ENCODE measurements at places on chromosomes 3 and 15. TPM values are rescaled to one million over a fixed set of nuclear protein-coding genes. Genes with fewer than 3 reads are reported as not detected.
A peak's percentile ranks its signal among the peaks of the same experiment; 100 is the strongest.

DNA sequence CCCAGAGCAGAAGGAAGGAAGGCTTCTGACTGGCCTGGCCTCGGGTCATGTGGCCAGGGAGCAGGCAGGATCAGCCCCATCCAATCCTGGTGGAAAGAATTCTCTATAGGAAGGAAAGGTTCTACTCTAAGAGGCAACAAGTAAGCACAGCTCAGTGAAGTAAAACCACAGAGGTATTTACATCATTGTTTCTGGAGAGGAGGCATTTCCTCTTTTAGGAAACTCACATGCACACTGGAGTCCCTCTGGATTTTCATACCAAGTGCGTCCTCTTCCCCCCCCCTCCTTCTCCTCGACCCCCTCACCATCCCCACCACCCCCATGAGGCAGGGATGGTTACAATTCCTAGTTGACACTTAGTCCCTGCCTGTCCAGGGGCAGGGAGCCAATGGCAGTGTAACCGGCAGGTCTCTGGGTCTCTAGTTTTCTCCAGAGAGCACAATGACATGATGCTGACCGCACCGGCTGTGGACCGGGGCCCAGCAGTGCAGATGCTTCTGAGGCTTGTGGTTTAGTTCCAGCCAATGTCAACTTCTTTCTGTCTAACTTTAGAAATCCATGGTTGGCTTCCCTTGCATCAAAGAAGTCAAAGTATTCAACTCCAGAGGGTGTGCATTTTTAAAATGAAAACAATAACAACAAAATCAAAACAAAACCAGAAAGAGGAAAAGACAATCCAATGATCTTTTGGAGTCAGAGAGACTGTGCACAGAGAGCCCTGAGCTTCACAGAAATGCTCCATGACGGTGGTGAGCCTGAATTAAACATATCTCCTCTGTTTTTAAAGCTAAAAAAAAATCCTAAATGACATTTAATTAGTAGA is 230.3 kb upstream of the TLE3 start:
- peak; percentile 48 for DNase-seq

GOLGA8G gene
- polyA plus RNA-seq, result not detected

XYLB gene
- 2.3 TPM for polyA plus RNA-seq

DNA sequence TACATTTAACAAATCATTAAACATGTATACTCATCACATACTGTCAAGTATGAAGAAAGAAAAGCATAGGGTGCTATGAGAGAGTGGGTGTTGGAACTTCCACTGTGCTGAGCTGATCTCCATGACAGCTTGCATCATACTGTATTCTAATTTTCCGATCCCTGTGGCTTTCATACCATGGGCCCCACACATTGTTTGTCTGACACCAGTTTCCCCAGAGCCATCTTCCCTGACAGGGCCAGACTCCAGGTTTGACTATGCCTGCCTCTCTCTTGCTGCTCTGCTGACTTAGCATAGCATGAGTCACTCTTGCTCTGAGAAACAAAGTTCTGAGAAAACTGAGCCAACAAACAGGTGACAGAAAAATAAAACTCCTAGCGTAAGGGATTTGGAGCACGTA is 37.0 kb upstream of the CASR start:
- DNase-seq, result no peak

DNA sequence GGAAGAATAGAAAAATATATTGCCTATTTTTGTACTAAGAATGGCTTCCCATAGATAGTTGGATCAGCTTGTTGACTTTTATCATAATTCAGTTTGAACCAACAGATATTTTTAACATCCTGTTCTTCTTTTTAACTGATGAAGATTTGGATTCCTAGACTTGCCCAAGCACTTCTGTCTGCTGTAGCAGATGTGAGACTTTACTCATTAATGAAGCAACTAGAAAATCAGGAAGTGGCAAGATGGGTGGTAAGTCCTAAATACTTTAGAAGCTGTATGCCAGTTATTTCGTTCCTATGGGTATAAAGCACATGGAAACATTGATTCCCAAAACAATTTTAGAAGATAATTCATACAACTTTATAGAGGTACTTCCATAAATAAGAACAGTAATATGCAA is 8.4 kb downstream of the PIGB start:
- no peak for DNase-seq

GRCh38 chr15:65404186-65404872 is 18.4 kb downstream of the IGDCC4 start:
- DNase-seq, result no peak

DNA sequence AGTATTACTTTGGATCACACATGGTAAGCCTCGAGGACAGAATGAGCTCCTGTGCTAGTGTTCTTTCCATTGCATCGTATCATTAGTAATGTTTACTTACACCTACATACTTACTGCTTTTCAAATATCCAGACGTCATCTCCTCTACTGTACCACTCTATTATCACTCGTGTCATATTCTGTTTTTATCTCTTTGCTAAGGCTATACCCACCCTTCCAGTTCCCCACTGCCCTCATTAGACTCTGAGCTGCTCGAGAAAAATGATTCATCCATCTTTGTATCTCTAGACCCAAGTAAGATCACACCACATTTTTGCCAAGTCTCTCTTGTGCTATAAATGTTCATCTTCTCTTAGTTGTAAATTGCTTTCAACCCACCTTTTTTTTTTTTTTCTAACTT is 245.7 kb downstream of the TIGIT start:
- DNase-seq, result no peak

DNA sequence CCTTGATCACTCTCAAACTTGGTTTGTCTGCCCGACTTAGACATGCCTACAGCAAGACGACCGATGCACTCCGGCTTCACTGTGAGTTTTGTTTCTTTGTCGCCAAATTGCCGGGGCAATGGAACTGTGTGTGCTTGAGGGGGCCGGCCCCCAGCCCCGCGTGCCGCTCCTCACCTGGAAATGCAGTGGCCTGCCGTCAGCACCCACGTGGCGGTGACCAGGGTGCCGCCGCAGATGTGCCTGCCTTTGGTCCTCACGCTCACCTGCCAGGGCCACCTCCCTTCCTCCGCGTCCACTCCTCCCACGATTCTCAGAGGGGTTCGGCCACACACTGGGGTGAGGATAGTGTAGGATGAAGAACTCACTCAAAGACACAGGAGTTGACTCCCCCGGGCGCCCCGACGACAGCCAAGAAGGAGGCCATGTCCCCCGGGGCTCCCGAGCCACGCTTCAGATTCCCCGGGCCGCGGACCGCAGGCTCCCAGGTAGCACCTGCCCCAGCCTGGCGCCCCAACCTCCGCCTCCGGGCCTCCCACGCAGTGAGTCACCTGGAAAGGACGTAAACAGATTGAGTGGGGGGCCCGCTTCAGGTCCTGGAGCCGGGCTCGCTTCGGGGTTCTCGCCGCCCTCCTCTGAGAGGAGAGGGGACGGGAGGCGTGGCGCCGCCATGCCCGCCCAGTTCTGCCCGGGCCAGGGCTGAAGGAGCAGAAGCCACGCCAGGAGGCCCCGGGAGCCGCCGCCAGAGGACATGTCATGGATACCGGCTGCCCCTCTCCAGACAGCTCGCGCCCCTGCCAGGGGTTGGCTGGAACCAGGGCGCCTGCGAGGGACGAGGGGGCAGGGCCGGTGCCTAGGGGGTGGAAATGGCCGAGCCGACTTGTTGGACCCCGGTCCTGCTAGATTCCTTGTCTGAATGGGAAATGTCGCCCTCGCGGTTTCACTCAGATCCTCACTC is 29.6 kb downstream of the MYL3 start:
- no peak for DNase-seq

DNA sequence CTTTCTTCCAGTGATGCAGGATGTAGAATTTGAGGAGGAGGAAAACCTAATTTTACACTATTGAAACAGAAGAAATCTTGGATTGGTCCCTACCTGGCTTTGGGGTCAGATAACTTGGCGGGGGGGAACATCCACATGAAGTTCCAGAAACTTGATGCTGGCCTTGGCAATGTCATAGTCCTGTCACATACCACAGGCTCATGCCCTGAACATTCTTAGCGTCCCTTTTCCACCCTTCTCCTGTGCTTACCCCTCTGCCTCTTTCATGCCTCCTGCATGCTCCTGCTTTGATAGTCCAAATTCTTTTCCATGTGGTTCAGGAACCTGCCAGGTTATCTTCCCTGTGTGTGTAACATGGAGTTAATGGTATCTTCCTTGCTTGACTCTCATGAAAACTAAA is 110.6 kb downstream of the UNC13C start:
- DNase-seq, result no peak

DNA sequence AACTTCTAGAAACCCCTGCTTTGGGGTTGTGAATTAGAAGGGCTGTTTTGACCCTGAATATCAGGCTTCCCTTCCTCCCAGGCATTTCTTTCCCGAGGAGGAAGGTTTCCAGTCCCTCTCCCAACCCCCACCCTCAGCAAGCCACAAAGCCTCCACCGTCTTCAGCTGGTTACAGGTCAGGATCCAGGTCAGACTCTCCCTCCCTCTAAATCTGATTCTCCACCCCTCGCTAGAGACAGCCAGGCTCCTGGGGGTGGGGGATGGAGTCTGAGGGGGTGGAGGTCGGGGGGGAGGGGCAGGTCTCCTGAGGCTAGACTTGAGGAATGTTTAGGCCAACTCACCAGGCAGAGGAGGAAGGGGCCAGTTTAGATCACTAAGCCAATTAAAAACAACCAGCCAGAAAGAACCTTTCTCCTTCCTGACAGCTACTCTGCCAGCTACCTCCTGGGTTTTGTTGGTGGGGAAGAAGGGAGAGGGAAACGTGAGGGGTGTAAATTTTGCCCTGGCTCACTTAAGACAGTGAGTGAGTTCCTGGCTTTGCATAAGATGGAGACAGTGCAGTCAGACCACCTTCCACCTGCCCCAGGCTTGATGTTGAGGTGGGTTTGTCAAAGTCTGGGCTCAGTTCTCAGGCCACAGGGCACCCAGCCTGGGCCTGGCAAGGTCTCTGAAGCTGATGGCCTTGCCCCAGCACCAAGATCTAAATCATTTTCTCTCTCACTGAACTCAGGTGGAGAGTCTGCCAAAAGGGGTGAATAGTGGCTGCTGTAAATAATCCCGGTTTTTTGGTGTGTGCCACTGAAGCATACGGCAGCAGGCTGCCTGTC is 19.5 kb downstream of the BMF start:
- peak; percentile 29 for DNase-seq

GRCh38 chr15:100002086-100002620 is 268.9 kb upstream of the LYSMD4 start:
- DNase-seq, result no peak

DNA sequence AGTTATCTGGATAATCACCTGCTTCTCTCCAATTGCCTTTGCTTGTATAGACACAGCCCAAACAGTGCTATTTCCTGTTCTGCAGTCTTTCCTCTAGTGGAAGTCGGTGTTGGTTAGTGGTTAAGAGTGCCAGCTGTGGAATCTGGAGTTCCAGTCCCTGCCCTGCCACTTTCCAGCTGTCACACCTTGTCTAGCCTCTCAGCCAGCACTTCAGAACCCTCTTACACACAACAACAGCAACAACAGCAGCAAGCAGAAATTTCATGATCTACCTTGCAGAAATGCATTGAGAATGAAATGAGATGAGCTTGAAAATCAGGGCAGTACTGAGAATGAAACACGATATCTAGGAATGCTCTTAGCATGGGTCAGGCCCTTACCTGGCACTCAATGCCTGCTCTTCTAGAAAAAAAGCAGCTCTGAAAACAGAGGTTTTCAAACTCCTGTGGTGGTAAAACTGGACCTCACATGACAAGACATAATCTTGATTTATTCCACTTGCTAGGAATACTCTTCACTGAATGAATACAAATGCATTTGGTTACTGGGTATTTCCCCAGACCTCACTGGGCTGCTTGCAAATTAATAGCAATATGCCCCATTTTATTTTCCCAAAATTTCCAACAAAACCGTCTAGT is 3.3 kb upstream of the WNT5A start:
- DNase-seq, result no peak

CYP1A1 gene
- 0.03 TPM for polyA plus RNA-seq

DNA sequence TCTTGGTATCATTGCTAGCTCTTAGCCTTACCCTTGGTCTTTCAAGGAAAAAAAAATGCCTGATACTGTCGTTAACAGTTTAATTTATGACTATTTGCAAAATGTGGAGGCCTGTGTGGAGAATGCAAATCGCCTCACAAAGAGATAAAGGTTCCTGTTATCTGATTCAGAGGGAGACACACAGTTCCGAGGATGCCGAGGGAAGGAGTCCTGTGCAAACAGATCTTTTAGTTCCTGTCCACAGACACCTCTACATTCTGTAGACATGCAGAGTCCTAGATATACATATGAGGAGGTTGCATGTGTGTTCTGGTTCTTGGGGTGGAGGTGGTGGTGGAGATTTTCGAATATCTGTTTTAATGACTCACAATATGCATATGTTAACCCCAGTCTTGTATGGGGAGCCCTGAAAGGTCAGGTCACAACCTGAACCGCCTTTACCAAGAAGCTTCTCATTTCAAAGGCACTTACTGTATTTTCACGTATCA is 5.7 kb downstream of the NR2F2 start:
- DNase-seq, result no peak

GRCh38 chr3:98596541-98597500 is 3.4 kb upstream of the CPOX start:
- peak; percentile 34 for DNase-seq

GRCh38 chr3:81195478-81195877 is 566.0 kb downstream of the GBE1 start:
- no peak for DNase-seq

CHDH gene
- polyA plus RNA-seq, result 0.19 TPM

DNA sequence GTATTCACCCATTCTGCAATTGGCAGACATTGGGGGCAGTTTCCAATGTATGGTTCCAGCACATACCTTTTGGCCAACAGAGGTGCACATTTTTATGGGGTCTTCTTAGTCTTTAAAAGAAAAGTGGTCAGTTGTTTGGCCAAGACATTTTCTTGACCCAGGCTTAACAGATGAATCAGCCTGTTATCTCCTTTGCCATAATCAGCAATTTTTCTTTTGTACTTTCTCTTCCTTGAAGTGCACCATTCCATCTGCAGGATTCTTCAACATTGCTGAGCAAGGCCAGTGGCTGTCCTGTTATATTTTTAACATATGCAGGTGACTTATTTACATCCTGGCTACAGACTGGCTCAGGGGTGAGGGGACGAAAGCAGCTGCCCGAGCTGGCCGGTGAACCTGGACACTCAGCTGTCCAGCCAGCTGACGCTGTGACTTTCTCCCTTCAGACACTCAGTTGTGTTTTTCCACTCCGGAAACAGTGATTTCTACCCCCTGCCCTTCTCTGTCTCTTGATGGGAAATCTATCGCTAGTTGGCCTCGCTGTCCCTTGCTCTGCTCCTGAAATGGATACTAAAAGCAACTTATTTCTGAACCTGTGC is 96.5 kb upstream of the TNFAIP8L3 start:
- no peak for DNase-seq

MYH15 gene
- 0.09 TPM for polyA plus RNA-seq

DNA sequence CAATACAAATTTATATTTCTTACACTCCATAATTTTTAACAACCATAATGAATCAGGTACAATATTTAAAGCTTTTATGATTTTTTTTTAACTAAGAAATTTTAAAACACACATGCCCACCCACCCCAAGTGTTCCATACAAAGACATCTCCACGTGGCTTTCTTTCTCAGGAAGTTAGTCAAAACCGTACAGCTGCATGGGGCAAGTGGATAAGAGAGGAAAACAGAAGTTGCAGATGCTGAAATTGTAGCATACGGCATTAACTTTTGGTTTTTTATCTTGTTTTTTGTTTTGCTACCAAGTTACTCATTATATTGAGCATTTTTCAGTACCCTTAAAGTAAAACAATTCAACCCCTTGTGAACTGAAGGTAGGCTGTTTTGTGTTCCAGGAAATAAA is 14.8 kb downstream of the GNB4 start:
- no peak for DNase-seq
